ENCODE measurements at places on chromosomes 3 and 15. TPM values are rescaled to one million over a fixed set of nuclear protein-coding genes. Genes with fewer than 3 reads are reported as not detected.

Gene ELL3
- 0.84 TPM for polyA plus RNA-seq

Gene PROS1
- polyA plus RNA-seq: 13.0 TPM

- DNase-seq: no peak
Measured at GRCh38 chr3:169133178-169134161, 530.0 kb downstream of the MECOM start.

DNA sequence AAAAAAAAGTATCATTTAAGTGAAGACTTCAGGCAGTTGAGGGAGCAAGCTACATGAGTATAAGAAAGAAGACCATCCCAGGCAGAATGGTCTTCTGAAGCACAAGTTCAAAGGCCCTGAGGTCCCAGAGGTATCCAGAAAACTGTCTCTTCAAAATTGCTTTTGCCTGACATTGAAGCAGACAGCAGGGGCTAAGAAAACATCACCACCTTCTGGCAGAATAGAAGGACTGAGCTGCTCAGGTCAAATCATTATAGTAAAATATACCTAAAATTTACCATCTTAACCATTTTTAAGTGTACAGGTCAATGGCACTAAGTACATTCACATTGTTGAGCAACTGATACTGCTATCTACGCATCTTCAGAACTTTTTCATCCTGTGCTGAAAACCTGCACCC lies 16.4 kb downstream of the GPR160 start:
- no peak for DNase-seq

DNA sequence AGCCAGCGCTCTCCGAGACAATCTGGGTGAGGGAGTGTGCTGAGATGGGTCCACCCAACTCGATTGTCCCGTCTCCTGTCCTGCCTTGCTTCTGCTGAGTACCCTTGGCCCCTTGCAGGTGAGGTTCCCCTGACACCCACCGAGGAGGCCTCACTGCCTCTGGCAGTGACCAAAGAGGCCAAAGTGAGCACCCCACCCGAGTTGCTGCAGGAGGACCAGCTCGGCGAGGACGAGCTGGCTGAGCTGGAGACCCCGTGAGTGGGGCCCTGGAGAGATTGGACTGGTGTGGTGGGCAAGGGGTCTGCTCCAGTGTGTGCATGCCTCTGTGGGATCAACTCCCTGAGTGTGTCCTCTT lies 23.6 kb downstream of the NBEAL2 start:
- no peak for DNase-seq

DNA sequence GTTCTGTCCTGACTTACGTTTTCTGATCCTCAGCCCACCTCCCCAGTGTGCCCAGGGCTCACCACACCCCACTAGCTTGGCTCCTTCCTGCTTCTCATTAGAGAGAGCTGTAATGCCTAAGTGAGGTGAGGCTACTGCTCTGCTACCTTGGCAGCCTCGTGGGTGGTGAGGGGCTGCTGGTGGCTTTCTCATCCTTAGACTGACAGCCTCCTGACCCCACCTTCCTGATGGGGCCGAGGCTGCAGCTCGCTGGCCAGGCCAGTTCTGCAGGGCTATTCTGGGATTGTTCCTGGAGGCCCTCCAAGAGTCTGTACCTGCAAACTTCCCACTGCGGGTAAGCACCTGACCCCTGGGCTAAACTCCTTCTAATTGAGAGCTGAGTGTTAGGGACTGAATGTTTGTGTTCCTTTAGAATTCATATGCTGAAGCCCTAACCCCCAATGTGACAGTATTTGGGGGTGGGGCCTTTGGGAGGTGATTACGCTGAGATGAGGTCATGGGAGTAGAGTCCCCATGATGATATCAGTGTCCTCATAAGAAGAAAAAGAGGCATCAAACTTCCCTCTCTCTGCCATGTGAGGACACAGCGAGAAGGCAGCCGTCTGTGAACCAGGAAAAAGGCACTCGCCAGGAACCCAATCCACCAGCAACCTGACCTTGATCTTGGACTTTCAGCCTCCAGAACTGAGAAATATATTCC lies 38.1 kb upstream of the IQSEC1 start:
- no peak for DNase-seq

GRCh38 chr3:26535151-26535550 lies 87.4 kb upstream of the LRRC3B start:
- DNase-seq: no peak

DNA sequence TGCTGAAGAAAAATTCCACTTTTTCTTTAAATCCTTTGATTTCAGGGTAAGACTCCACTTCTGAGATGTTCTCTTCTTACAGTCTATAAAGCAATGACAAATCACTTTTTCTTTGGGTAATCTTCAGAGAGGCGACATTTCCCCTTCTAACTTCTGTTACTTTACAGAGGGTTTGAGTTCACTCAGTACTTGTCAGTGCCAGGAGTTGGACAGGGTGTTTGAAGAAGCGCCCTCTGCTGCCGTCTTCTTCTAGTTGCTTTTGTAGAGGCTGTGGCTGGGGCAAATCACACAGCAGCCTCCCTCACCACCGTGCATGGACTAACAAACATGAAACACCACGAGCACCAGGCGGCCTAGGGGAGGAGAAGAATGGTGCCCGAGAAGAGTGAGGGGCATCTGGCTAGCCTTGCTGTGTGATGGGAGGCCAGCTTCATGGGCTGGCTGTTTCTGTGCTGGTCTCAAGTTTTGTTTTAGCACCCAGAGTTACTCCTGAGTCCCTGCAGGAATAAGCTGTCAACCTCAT lies at the start of gene CD80:
CD80 (minus strand) TSS at position 174 of the 523 bp plus-strand sequence. CDS start 1,886 bp downstream, outside the sequence.
- DNase-seq: peak; percentile 34

Gene SORD
- polyA plus RNA-seq: 2.2 TPM

Gene SLC25A38
- 24.4 TPM for polyA plus RNA-seq

DNA sequence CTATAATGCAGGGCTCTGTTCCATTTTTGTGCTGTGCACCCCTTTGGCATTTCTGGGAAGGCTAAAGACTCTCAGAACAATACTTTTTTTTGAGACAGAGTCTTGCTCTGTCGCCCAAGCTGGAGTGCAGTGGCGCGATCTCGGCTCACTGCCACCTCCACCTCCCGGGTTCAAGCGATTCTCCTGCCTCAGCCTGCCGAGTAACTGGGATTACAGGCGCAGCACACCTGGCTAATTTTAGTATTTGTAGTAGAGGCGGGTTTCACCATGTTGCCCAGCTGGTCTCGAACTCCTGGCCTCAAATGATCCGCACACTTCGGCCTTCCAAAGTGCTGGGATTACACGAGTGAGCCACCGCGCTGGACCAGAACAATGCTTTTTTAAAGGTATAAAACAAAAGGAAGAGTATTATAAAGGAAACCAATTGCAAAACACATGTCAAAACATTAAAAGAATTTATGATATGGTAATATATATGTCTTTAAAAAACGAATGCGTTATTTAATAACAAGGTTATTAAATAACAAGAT lies 999 bp downstream of the SQOR start:
- DNase-seq: no peak

- DNase-seq: no peak
Measured at GRCh38 chr3:143236226-143236964, 116.8 kb downstream of the CHST2 start.

DNA sequence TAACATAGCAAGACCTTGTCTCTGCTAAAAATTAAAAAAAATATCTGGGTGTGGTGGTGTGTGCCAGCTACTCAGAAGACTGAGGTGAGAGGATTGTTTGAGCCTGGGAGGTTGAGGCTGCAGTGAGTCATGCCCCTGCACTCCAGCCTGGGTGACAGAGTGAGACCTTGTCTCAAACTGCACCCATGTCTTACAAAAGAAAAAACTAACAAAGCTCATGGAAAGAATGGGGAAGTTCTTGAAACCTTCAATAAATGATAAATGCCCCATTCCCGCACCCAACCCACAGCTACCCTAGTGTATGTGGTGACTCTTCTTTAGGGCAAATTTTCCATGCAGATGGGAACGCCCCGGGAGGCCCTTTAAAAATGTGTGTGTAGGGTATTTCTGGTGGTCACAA lies 28.3 kb downstream of the RPLP1 start:
- no peak for DNase-seq

DNA sequence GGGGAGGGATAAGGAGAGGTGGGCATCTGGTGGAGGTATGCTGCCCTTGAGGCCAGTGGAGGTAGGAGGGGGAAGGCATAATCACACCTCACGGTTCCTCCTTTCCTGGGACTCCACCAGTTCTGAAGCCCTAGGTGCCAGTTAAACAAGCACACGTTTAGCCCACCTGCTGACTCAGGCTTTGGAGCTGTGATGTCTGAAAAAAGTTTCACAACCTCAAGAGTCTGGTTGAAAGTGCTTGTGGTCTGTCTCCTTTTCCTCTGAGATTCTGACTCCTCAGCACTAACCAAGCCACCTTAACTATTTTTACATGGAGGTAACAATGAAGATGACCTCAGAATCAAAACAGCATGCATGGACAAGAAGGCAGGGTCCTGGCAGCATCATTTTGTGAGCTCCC lies 23.0 kb downstream of the HPS3 start:
- no peak for DNase-seq

Data from heart right ventricle (tissue), 16 donors.